HuH-7 (cell line): ENCODE measurements at places on chromosomes 3 and 15.

- no peak for DNase-seq
Measured at GRCh38 chr3:63467392-63467791, 185.1 kb upstream of the SNTN start.

GRCh38 chr3:192745150-192745549 lies 17.8 kb upstream of the FGF12 start:
- DNase-seq = no peak

GRCh38 chr3:66394753-66395249 lies 106.0 kb downstream of the LRIG1 start:
- no peak for DNase-seq

DNA sequence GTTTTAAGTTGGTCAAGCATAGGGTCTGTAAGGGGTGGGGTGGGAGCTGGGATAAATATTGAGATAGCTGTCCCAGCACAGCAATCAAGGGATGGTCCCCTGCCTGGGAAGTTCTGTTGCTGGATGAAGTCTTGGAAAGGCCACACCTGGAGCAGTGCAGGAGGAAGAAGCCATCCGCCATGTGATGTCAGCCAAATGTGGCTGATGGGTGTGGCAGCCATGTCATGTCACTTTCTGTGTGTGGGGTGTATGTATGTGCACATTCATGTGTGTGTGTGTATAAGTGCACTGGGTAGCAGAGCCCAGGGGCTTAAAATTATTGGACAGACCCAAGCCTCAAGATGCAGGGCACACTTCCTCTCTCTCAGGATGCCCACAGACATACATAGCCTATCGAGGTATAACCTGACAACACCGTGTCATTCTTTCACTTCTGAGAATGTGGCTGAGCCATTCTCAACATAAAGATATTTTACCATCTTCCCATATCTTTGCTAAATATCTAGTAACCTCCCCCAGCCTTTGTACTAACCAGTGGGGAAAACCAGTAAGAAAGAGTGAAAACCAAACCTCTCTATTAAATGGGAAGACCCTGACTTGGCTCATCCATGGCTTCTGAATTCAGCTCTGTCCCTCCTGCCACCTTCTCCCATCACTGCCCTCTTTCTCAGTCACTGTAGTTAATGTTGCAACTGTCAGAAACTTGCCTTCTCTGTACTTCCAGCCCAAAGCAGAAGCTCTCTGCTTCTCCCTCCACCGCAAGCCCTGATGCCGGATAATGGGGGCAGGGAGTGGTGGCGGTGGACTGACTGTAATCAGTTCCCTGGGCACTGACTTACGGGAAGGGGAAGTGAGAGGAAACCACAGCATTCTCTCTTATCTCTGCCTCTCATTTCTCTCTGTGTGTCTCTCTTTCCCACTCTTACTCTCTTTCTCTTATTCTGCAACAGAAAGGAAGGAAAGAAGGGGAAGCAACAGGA lies 11.2 kb downstream of the TNFSF10 start:
- DNase-seq = no peak

- no peak for DNase-seq
Measured at GRCh38 chr3:154059833-154060232, 61.4 kb upstream of the ARHGEF26 start.

DNA sequence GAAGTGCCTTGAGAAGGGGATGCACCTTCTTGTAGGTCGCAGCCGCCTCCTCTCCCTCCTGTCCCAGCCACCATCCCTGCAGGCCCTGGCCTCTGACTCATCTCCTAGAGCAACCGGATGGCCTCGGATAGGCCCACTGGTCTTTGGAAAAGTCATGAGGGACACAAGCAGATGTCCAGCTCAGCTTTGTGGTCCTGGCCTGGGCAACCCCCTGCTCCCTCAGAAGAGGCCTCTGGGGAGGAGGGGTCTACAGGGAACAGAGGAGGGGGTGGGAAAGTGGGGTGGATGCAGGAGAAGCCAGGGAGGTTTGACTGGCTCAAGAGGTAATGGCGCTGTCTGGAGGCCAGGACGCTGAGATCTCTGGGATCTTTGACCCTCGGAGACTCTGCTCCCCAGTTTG lies 259.2 kb upstream of the TLE3 start:
- DNase-seq = no peak
